ENCODE measurements at places on chromosomes 5 and 9.

DNA sequence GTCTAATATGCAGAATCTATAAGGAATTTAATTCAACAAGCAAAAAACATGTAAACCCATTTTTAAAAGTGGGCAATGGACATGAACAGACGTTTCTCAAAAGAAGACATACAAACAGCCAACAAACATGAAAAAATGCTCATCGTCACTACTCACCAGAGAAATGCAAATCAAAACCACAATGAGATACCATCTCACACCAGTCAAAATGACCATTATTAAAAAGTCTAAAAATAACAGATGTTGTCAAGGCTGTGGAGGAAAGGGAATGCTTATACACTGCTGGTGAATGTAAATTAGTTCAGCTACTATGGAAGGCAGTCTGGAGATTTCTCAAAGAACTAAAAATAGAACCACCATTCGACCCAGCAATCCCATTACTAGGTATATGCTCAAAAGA is 3.1 kb upstream of the KLHL3 start:
- DNase-seq: no peak

DNA sequence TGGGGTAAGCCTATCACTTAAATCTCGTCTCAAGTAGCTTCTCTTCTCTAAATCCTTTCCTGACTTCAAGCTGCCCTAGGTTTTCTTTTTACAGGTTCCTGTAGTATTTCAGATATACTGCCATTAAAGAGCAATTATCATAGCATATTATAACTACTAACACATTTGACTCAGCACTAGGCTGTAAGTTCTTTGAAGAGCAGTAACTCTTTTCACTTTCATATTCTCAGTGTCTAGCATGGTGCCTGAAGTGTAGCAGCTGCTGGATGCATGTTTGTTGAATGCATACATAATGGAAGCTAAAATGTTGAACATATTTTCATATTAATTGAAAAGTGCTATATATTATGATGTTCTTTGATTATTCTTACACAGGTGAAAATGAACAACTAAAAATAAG is 22.5 kb downstream of the CCDC152 start:
- DNase-seq: no peak

DNA sequence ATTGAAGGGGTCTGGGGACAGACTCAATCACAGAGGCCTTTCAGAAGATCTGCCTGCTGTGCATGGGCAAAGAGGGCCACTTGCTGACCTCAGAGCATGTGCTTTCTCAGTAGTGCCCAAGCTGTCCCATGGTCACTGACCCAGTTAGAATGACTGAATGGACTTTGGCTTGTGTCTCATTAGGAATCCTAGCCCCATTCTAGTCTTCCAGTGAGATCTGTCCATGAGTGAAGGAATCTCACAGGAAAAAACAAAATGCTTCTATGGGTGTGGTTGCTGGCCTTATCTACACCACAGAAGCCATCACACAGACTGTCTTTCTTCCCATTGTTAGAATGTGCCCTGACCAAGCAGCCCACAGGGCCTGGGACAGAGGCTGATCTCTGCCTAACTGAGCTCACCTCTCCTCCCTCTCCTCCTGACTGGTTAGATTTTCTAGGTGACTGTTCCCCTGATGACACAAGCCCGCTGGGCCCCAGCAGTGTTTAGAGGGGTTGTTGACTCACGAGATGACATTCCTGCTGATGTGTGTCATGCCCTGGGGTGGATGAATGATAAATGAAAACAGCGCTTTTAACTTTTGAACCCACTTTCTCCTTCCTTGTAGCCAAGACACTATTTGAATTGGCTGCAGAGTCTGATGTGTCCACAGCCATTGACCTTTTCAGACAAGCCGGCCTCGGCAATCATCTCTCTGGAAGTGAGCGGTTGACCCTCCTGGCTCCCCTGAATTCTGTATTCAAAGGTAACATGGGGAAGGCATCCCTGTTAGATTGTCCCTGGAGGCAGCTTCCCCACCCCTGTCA is 24.8 kb downstream of the TGFBI start:
- DNase-seq: no peak

DNA sequence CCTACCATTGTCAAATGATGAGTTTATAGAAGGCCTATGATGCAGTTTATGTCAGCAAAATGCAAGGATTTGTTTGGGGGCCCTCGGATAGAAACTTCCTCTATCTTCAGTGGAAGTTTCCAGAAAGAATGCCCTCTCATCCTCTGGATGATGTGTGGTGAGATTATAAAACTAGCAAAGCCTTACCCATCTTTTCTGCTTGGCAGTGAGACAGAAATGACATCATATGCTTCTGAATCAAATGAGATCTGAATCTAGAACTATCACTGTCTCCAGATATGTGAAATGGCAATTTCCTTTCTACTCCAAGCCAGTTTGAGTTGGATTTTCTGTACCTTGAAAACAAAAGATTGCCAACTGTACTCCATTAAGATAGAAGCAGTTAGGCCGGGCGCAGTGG is 60.4 kb upstream of the CKMT2 start:
- no peak for DNase-seq

GRCh38 chr5:75461679-75462078 is 49.8 kb downstream of the CERT1 start:
- no peak for DNase-seq

- no peak for DNase-seq
Measured at GRCh38 chr5:141855265-141856036, 22.8 kb downstream of the PCDH1 start.

GRCh38 chr5:96597438-96598020 is 64.6 kb upstream of the CAST start:
- DNase-seq: no peak

DNA sequence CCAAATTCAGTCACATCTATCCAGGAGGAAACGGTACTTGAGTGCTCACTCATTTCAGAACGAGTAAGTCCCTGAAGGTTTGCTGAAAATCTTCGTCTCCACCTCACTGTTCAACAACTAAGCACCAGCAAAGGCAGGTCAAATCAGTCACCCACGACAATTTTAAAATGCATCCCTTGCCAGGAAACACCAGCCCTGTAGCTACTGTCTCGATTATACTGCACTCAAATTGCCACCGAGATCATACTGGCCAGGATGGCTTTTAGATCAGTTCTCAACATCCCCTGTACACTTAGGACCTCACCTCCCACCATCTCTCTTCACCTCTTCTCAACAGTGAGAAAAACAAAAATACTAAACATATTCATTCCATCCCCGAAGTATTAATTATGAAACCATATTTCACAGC is 298.6 kb downstream of the AGTPBP1 start:
- DNase-seq: peak; percentile 17

- no peak for DNase-seq
Measured at GRCh38 chr9:121956808-121957207, 136.3 kb downstream of the TTLL11 start.

Data from GM13976 (cell line).